ENCODE measurements at places on chromosomes 1 and 21. TPM values are rescaled to one million over a fixed set of nuclear protein-coding genes. Genes with fewer than 3 reads are reported as not detected.

MARK1 gene
- total RNA-seq, result 0.18 TPM

IL24 gene
- 0.33 TPM for total RNA-seq

ERRFI1 gene
- 117 TPM for total RNA-seq

LIN28A gene
- not detected for total RNA-seq
